ENCODE measurements at places on chromosomes 2 and 18. TPM values are rescaled to one million over a fixed set of nuclear protein-coding genes. Genes with fewer than 3 reads are reported as not detected.

Gene SH2D6
- total RNA-seq: not detected

Gene VWA3B
- not detected for total RNA-seq

Gene FSHR
- total RNA-seq: not detected

Gene LYG2
- total RNA-seq: not detected

DNA sequence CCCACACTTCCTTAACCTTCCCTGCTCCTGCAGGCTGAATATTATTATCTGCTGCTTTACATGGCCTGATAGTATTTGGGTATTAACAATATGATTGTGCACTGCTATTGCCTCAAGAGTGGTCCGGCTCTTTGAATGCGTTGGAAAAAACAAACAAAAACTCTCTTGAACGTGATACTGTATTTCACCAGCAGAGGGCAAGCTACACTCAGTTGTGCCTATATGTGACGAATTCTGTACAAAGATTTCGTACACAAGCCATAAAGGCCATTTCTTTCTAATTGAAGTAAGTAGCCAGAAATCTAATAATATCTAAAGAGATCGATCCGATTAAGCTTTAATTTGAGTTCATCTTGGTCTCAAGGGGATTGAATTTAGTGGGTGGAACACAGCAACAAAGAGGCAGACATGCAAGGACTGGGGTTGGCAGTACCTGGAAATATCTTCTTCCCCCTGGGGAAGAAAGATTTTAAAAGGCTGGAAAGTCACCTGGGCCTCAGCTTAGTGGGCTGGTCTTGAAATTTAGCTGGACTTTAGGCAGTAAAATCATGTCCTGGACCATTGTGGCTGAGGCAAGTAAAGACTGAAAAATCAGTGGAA, 49.3 kb upstream of the RAB6D start:
- no peaks in the 10 kb centered on the region for H3K4me1 ChIP-seq
- no peak overlapping the region for H3K27ac ChIP-seq
- DNase-seq: no peak
- no peak overlapping the region for H3K4me3 ChIP-seq

DNA sequence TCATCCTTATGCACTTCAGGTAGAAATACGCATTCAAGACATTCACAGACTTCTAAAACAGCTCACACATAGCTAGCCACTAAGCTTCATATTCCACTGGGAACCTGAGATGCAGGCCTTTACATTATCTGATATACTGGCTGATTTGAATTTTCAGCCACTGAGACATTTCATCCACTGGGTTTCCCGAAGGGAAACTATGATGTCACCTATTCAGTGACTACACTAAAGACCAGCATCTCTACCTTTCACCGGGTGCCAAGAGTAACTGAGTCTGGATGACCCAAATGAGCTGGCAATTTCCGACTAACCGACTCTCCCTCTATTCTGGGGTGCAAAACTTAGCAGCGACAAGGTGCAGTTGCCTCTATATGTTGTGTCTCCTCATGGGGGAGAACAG, 31.8 kb upstream of the SP140L start:
- H3K36me3 ChIP-seq: no peaks in the 10 kb centered on the region
- H3K27me3 ChIP-seq: peaks cover 9% of the 10 kb centered on the region
- no peaks in the 10 kb centered on the region for H3K4me1 ChIP-seq
- H3K27ac ChIP-seq: no peak overlapping the region
- DNase-seq: no peak

DNA sequence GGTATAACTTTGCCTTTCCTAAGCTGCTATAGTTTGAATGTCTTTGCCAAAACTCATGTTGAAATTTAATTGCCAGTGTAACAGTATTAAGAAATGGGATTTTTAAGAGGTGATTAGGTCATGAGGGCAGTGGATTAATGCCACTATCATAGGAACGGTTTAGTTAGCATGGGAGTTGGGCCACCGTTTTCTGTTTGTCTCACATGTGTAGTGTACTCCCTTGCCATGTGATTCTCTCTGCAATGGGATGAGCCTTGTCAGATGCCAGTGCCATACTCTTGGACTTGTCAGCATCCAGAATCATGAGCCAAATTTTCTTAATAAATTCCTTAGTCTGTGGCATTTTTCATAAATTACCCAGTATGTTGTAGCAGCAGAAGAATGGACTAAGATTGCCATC, 388.9 kb upstream of the RGPD4 start:
- H3K4me3 ChIP-seq: no peak overlapping the region
- peaks cover 4% of the 10 kb centered on the region for H3K27me3 ChIP-seq
- H3K27ac ChIP-seq: no peak overlapping the region

DNA sequence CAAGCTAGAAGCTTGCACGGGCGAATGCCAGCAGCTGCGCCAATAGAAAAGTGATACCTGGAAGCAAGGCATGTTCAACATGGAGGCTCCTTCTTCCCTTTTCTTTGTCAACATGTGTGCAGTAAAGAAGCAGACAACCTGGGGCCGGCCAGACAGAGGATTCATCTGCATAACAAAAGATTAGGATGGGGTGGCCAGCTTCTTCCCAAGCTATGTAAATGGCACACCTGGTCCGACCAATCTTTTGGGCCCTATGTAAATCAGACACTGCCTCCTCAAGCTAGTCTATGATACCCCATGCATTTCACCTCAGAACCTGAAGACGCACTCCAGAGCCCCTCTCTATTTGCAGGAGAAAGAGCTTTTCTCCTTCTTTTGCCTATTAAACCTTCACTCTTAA, 66.4 kb upstream of the TGFA start:
- no peaks in the 10 kb centered on the region for H3K36me3 ChIP-seq
- peaks cover 41% of the 10 kb centered on the region for H3K27me3 ChIP-seq
- H3K4me1 ChIP-seq: no peaks in the 10 kb centered on the region
- DNase-seq: no peak
- H3K4me3 ChIP-seq: no peak overlapping the region

DNA sequence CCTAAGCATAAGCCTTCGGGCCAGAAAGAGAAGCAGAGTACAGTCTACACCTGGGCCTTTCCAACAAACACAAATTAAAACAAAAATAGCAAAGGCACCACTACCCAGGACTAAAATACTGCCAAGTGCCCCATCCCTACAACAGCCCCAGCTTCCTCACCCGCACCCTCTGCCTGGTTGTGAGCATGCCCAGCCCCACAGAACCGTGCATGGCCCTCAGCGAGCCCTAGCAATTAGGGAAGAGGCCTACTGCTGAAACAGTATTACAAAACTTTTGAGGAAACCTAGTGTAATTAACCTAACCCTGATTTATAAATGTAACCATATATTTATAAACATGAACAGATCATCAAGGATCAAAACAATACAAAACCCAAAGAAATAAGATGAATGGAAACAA, 44.2 kb downstream of the FARSB start:
- no peaks in the 10 kb centered on the region for H3K27me3 ChIP-seq
- peaks cover 6% of the 10 kb centered on the region for H3K36me3 ChIP-seq
- no peak for DNase-seq
- H3K4me3 ChIP-seq: no peak overlapping the region
- H3K4me1 ChIP-seq: peaks cover 5% of the 10 kb centered on the region
- H3K27ac ChIP-seq: no peak overlapping the region

GRCh38 chr2:5937851-5938565, 245.8 kb downstream of the SOX11 start:
- no peaks in the 10 kb centered on the region for H3K4me1 ChIP-seq
- DNase-seq: no peak
- no peaks in the 10 kb centered on the region for H3K36me3 ChIP-seq
- H3K27ac ChIP-seq: no peak overlapping the region
- no peak overlapping the region for H3K4me3 ChIP-seq
- peaks cover 4% of the 10 kb centered on the region for H3K27me3 ChIP-seq

DNA sequence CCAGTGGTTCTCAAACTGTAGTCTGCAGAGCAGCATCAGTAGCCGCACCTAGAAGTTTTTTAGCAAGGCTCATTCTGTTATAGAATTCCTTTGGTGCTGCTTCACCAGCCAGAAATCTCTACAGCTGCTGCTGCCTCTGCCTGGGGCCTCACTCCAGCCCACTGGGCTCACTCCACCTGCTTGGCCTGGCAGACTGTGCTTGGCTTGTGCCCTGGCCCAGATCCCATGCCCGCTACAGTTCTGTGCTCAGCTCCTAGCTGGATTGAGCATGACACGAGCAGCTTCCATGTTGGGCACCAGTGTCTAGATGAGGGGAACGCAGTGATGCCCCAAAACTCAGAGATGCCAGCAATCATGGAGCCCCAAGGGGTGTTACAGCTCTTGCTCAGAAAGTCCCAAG, 22.6 kb downstream of the MAPK4 start:
- H3K27ac ChIP-seq: no peak overlapping the region
- no peak overlapping the region for H3K4me3 ChIP-seq
- H3K4me1 ChIP-seq: no peaks in the 10 kb centered on the region
- peaks cover 43% of the 10 kb centered on the region for H3K27me3 ChIP-seq

GRCh38 chr2:203808046-203808750, 59.4 kb upstream of the CTLA4 start:
- H3K4me3 ChIP-seq: peak overlapping the region; percentile 20
- H3K36me3 ChIP-seq: peaks cover 6% of the 10 kb centered on the region
- peak overlapping the region; percentile 92 for H3K27ac ChIP-seq
- peaks cover 81% of the 10 kb centered on the region for H3K4me1 ChIP-seq

- H3K27ac ChIP-seq: no peak overlapping the region
- peaks cover 8% of the 10 kb centered on the region for H3K27me3 ChIP-seq
- no peak for DNase-seq
Observed at GRCh38 chr2:40545645-40546044, 93.8 kb upstream of the SLC8A1 start.

DNA sequence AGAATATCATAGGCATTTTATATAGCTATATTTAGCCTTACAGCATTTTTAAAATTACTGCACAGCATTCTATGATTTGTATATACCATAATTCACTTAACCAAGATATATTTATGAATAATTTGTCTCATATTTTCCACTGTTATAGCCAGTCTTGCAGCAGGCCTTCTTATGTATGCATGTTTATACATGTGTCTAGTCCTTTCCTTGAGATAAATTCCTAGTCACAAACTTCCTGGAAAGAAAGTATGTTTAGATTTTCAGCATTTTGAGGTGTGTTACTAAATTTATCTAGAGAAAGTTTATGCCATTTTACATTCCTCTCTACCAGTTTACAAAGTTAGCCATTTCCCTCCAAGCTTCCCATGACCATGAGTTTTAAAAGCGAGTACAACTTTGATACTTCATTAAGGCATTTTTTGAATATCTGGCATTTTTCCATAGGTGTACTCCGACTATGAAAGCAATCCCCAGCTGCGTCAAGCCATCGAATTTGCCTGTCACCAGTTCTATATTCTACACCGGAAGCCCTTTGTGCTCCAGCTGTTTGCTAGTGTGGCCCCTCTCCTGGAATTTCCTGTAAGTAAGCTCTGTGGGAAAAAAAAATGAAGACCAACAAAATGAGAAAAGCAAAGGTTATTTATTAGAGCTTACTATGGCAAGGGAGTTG, 59.4 kb upstream of the RPE start:
- peaks cover 36% of the 10 kb centered on the region for H3K4me1 ChIP-seq
- H3K27me3 ChIP-seq: no peaks in the 10 kb centered on the region
- no peaks in the 10 kb centered on the region for H3K36me3 ChIP-seq
- DNase-seq: no peak
- no peak overlapping the region for H3K4me3 ChIP-seq

DNA sequence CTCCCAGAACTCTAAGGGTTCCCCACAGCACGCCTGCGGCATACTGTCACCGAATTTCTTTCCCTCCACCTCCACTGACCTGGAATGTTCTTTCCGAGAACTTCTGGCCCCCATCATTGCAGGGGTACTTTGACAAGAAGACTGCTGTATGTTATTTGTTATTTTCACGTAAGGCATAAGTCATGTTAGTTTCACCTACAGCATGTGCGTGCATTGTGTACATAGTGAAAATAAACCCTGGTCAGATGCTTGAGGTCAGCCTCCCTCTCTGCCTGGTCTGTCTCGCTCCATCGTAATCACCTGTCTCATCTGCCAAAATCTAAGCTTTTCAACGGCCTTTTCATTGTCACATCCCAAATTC, 4.1 kb downstream of the ABCG8 start:
- peaks cover 11% of the 10 kb centered on the region for H3K27me3 ChIP-seq
- DNase-seq: no peak
- H3K4me1 ChIP-seq: no peaks in the 10 kb centered on the region
- no peak overlapping the region for H3K4me3 ChIP-seq
- H3K27ac ChIP-seq: no peak overlapping the region

DNA sequence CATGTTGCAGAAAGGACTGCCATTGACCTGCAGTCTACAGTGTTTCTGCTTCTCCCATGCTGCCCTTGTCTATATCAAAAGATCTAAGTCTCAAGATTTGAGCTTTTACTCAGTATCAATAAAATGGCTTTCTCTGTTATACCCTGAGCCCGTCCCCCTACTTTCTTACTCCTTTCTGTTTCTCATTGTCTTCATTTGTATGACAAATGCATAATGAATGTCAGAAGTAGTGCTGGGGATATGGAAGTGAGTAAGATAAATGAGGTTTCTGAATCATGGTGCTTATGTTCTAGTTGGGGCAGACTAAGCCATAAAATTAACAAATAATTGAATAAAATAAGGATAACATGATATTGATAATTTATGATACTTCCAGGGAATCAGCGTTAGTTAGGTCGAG, 128.6 kb downstream of the PARD3B start:
- H3K4me1 ChIP-seq: peaks cover 12% of the 10 kb centered on the region
- H3K27ac ChIP-seq: no peak overlapping the region
- H3K36me3 ChIP-seq: peaks cover 2% of the 10 kb centered on the region
- no peak for DNase-seq

Data from chondrocyte (in vitro differentiated cells).